ENCODE measurements at places on chromosomes 1 and 21. TPM values are rescaled to one million over a fixed set of nuclear protein-coding genes. Genes with fewer than 3 reads are reported as not detected.

GRCh38 chr1:155254714-155255242, 505 bp downstream of the ENTREP3 start:
- peak overlapping the region; percentile 63 for H3K27ac ChIP-seq
- no peaks in the 10 kb centered on the region for H3K27me3 ChIP-seq
- peaks cover 4% of the 10 kb centered on the region for H3K4me1 ChIP-seq
- peak overlapping the region; percentile 68 for H3K4me3 ChIP-seq
- H3K36me3 ChIP-seq = peaks cover 25% of the 10 kb centered on the region

DNA sequence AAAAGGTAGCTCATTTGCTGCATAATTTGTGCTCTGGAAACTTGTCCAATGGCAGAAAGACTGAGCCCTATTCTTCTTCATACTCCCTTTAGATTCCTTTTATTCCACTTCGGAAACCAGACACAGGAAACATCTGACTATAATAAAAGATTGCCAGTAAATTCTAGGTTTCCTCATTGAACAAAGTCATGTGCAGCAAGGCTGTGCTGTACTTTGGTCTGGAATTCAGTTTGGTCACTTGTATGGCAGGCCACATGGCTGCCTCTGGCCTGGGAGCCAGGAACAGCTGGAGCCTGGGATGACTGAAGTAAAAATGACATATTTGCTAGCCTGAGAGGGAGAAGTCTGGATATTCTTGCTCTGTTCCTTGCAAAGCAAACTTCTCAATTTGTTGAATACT, 79.6 kb downstream of the ST3GAL3 start:
- H3K27me3 ChIP-seq = no peaks in the 10 kb centered on the region
- H3K4me3 ChIP-seq = no peak overlapping the region
- no peak overlapping the region for H3K27ac ChIP-seq
- DNase-seq = no peak
- H3K4me1 ChIP-seq = peaks cover 15% of the 10 kb centered on the region
- no peaks in the 10 kb centered on the region for H3K36me3 ChIP-seq

The MSH4 gene
- total RNA-seq = 0.49 TPM

DNA sequence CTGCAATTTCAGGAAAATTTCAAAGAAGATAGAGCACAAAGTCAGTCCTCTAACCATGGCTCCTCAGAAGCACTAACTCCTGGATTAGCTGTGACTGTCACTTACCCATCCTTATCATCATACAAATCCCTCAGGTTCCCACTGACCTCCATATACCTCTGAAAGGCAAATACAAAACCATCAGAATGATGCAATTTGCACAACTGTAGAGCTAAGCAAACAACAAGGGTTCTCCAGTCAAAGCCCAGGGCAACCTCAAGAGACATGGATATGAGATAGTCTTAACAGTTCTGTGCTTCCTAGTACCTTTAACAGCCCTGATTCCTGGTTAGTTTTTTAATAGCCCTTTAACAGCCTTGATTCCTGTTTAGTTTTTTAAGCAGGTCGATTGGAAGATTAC, 2.1 kb downstream of the SF3A3 start:
- no peak for DNase-seq
- H3K4me3 ChIP-seq = no peak overlapping the region
- H3K4me1 ChIP-seq = peaks cover 15% of the 10 kb centered on the region
- no peak overlapping the region for H3K27ac ChIP-seq
- no peaks in the 10 kb centered on the region for H3K27me3 ChIP-seq

DNA sequence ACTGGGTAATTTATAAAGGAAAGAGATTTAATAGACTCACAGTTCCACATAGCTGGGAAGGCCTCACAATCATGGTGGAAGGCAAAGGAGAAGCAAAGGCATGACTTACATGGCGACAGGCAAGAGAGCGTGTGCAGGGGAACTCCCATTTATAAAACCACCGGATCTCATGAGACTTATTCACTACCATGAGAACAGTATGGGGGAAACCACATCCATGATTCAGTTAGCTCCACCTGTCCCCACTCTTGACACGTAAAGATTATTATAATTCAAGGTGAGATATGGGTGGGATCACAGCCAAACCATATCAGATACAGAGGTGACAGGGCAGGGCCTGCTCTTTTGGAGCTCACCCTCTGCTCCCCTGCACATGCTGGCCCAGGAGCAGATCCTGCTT, 31.4 kb upstream of the TMEM61 start:
- no peaks in the 10 kb centered on the region for H3K36me3 ChIP-seq
- H3K4me3 ChIP-seq = no peak overlapping the region
- H3K27ac ChIP-seq = no peak overlapping the region
- DNase-seq = no peak
- H3K4me1 ChIP-seq = peaks cover 10% of the 10 kb centered on the region

DNA sequence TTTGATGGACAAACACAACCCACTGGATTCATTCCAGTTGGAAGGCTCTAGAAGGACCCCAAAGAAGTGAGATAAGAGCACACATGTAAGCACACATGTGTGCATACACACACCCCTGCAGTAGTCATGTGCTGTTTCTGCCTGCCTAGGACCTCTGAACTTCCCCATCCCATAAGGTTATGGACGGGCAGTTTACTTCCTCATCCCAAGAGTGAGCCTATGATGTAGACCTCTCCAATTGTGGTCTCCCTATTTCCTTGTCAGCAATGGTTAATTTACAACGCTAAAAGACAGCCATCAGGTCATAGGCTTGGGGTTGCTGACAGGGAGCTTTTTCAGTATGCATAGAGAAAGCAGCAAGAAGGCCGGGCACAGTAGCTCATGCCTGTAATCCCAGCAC, 15.4 kb upstream of the ADAR start:
- H3K27me3 ChIP-seq = no peaks in the 10 kb centered on the region
- no peak for DNase-seq
- no peak overlapping the region for H3K27ac ChIP-seq
- H3K36me3 ChIP-seq = peaks cover 7% of the 10 kb centered on the region
- peaks cover 26% of the 10 kb centered on the region for H3K4me1 ChIP-seq

The SIPA1L2 gene
- total RNA-seq = 0.27 TPM

GRCh38 chr1:180424848-180425457, 77.4 kb downstream of the ACBD6 start:
- no peak for DNase-seq
- H3K27me3 ChIP-seq = no peaks in the 10 kb centered on the region
- H3K4me3 ChIP-seq = no peak overlapping the region
- H3K36me3 ChIP-seq = no peaks in the 10 kb centered on the region
- no peak overlapping the region for H3K27ac ChIP-seq
- H3K4me1 ChIP-seq = no peaks in the 10 kb centered on the region

- no peak overlapping the region for H3K4me3 ChIP-seq
- H3K4me1 ChIP-seq = no peaks in the 10 kb centered on the region
- no peaks in the 10 kb centered on the region for H3K36me3 ChIP-seq
- DNase-seq = no peak
- no peak overlapping the region for H3K27ac ChIP-seq
These were observed 93.1 kb upstream of the TMPRSS2 start for GRCh38 chr21:41600961-41601572.

The TSPAN1 gene
- not detected for total RNA-seq

DNA sequence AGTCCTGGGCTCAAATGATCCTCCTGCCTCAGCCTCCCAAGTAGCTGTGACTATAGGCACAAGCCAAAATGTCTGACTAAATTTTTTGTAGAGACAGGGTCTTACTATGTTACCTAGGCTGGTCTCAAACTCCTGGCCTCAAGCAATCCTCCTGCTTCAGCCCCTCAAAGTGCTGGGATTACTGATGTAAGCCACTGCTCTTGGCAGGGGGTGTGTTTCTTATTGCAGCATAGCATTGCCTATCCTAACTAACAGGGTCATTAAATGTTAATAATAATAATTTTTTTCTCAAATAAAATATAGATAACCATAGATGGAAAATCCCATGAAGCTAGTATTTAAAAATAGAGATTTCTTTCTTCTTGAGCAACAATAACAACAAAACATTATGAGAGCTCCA, 52.4 kb downstream of the EXO1 start:
- H3K36me3 ChIP-seq = no peaks in the 10 kb centered on the region
- no peaks in the 10 kb centered on the region for H3K4me1 ChIP-seq
- DNase-seq = no peak
- H3K4me3 ChIP-seq = no peak overlapping the region

The LCE2C gene
- total RNA-seq = not detected

DNA sequence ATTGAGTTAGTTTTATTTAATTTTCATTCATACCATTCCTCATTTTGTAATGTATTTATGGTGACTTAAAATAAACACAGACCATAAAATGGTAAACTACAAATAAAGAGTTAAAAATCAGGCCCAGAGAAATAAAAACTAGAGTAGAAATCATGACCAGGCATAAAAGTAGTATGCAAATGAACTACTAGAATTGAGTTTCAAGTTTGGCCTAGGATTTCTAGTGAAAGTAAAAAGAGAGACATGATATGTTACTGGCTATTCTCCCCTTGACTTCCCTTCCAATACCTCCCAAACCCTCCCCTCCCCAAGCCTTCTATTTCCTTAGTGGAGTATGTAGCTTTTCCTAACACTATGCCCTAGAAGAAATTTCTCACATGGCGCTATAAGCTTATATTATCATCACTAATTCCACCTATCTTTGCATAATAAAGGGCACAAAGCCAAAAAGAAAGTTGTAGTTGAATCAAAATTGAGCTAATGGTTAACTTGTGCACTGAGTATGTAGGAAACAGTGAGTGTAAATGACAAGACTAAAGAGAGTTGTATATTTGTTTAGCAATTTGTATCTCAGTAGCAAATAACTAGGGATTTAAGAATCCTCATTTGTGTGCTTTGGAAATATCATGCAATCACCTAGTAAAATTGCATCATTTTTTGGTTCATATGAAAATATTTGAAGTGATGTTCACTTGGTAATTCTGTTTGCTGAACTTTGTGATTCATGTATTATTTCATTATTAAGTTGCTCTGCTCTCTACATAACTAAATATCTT, 29.7 kb upstream of the CDC14A start:
- H3K4me3 ChIP-seq = no peak overlapping the region
- DNase-seq = no peak
- H3K27ac ChIP-seq = no peak overlapping the region
- H3K36me3 ChIP-seq = no peaks in the 10 kb centered on the region
- H3K4me1 ChIP-seq = no peaks in the 10 kb centered on the region

GRCh38 chr21:43812139-43812821, 22.9 kb downstream of the RRP1 start:
- H3K4me3 ChIP-seq = no peak overlapping the region
- no peak for DNase-seq

DNA sequence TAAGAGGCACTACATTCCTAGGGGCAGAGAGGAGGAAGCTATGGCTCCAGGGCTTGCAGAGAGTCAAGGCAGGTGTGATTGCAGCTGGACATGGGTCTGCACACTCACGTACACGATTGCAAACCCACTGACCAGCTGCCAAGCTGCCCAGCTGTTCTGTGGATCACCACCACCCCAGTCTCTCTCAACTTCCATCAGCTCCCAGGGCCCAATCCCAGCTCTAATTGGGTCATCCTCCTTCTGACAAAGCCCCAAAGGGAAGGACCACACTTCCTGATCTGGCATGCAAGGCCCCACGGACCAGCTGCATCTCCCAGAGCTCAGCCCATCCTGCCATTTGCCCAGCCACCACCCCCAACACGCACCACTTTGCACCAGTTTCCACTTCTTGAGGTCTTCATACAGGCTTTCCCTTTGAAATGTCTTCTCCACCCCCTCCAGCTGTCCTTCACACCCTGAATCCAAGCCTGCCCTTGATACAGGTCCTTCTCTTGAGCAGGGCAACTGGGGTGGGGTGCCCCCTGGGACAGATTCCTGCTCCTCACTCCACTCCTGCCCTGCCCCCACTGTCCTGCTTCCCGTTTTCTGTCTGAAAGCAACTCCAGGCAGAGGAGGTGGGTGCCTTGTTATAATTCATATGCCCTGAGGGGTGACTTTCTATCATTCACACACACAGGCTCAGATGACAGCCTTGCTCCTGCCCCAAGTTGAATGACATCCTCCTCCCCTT, 179.4 kb upstream of the EDN2 start:
- no peak for DNase-seq
- H3K4me3 ChIP-seq = no peak overlapping the region
- peaks cover 49% of the 10 kb centered on the region for H3K4me1 ChIP-seq
- H3K36me3 ChIP-seq = no peaks in the 10 kb centered on the region
- H3K27ac ChIP-seq = no peak overlapping the region

GRCh38 chr1:36151845-36152203, 2.5 kb upstream of the TRAPPC3 start:
- H3K27ac ChIP-seq = peak overlapping the region; percentile 91
- H3K4me3 ChIP-seq = peak overlapping the region; percentile 76
- DNase-seq = peak; percentile 68
- no peaks in the 10 kb centered on the region for H3K36me3 ChIP-seq

DNA sequence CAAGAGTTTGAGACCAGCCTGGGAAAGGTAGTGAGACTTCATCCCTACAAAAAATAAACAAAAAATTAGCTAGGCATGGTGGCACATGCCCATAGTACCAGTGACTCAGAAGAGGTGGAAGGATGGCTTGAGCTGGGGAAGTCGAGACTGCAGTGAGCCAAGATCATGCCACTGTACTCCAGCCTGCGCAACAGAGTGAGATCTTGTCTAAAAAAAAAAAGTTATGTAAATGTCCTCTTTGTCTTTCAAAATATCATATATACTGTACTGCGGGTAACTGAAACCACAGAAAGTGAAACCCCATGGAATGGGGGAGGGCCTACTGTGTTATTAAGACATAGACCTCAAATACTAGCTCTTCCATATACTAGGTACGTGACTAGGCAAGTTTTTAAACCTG, 20.8 kb downstream of the ACADM start:
- DNase-seq = no peak
- no peaks in the 10 kb centered on the region for H3K27me3 ChIP-seq
- H3K4me1 ChIP-seq = no peaks in the 10 kb centered on the region
- H3K27ac ChIP-seq = no peak overlapping the region
- peaks cover 7% of the 10 kb centered on the region for H3K36me3 ChIP-seq

DNA sequence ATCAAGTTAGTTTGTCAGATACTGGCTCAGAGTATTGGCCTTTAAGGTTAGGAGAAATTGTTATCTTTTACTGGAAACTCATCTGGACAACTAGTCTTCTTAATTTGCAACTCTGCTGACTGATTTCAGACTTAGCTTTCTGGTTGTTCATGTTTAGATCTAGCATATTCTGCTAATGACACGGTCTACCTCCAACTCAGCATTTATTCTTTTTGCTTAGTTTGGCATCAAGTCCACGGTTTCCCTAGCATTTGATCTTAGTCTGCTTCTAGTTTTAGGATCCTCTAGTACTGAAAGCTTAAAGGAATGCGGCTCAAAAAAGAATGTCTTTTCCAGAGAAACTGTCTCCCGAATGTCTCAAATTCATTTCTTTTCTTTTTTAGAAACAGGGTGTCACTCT, 75.6 kb upstream of the SLFNL1 start:
- no peak overlapping the region for H3K27ac ChIP-seq
- H3K27me3 ChIP-seq = no peaks in the 10 kb centered on the region
- H3K4me1 ChIP-seq = no peaks in the 10 kb centered on the region
- no peak for DNase-seq
- H3K4me3 ChIP-seq = no peak overlapping the region
- no peaks in the 10 kb centered on the region for H3K36me3 ChIP-seq
